ENCODE measurements at places on chromosomes 2 and 18. TPM values are rescaled to one million over a fixed set of nuclear protein-coding genes. Genes with fewer than 3 reads are reported as not detected.

GRCh38 chr2:143503280-143503679 lies 374.1 kb downstream of the ARHGAP15 start:
- no peak for DNase-seq

DNA sequence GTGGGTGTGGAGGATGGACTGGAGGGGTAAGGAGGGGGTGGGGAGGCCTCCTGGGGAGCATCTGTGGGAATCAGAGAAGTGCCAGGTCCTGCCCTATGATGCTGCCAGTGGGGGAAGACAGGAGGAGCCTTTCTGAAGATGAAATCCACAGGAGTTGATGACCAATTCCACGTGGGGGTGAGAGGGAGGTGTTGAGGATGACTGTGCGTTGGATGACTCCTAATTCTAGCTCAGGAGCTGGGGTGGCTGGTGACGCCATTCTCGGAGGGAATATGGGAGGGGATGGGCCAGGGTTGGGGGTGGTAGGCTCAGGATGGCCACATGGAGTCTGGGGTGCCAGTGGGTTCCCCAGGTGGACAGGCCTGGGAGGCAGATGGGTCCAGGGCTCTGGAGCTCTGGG lies 32.3 kb downstream of the EMX1 start:
- DNase-seq: no peak

DNA sequence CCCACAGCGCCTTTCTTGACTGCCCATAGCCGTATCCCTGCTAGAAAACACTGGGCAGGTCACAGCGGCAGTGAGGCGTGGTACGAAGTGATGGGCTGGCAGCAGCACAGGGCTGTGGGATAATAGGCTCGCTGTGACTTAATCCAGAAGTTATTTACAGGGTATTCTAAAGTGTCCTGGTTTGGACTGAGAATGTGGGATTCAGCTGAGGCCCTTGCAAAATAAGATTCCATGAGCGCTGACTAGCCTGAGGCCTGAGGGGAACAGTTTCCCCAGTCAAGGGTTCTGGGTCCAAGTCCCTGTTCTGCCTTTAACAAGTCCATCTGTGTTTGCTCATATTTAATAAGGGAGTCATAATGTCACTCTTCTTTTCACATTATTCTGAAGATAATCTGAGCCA lies 34.6 kb downstream of the SETBP1 start:
- DNase-seq: no peak

DNA sequence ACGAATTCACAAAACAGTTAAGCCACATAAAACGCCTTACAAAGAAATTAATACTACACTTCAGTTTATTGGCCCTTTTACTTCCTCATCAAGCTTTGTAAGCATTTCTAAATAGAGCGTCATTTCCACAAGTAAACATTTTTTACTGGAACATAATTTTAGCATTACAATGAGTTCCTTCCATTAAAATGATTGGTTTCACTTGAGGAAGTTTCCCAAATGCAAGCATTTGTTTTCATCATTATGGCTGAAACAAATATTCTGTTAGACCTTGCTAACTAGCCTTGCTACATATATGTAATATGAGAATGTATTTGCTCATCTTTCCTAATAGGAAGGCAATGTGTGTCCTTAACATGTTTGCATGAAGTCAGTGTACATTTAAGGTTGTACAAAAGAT lies 579.1 kb downstream of the IRS1 start:
- DNase-seq: no peak

DNA sequence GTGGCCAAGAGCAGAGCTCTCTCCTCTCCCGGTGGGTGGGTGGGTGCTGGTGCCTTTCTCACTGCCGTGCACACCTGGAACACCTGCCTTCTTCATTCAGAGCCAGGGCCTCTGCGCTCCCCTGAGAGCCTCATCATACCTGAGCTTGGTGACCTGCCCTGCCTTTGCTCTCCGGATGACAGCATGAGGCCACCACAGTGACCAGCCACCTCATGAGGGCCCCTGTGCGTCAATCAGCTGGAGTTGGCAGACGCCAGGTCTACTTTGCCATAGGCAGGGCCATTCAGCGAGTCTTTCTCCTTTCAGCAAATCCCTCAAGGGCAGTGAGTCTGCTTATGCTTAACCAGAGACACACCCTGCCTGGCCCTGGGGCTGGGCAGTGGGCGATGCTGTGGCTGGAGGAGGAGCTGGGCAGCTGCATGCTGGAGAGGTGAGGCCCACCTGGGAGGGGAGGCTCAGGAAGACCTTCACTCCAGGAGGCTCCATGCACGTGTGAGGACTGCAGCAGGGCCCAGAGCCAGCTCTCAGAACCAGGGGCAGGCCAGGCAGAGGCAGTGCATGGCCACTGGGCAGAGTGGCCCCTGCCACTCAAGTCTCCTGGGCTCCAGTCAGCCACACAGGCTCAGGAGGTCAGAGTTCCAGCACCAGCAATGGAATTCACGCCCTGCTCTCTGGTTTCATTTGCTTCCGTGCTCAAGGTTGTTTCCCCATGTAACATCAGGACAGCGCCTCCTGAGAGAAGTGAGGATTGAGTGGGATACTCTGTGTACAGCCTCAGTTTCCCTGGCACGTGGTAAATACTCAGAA lies 417.5 kb upstream of the MYT1L start:
- DNase-seq: no peak

DNA sequence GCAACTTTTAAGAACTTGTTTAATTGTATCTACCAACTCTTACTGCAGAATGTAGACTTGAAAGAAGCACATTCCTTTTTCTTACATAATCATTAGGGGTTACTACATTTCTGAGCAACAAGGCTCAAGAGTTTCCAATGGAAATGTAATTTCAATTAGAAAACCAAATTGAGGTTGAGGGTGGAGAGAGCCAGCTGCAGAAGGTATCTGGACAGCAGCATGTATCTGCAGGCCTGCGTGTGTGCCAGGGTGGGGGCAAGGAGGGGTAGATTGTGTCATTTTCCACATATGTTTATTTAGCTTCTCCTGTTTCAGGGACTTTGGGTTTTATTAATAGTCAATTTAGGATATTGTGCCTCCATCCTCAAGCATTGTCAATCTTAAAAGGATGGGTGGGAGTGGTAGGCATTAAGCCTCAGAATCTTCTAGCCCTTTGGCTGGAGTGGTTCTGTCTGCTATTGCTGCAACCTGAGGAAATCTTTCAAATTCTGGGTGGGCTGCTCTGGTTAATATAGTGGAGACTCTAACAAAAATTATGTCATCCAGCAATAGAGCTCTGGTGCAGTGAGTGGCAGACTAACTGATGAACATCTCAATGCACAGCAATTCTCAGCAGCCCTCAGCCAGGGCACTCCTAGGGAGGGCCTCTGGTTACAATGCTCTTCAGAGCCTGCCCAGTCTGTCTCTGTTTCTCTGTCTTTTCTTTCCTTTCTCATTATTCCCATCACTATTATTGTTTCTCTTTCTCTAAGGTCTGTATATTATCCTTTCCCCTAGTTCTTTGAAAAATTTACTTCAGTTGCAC lies 151.4 kb downstream of the RPIA start:
- DNase-seq: no peak

C2orf78 gene
- total RNA-seq: not detected

CNDP1 gene
- total RNA-seq: 0.20 TPM

VWA3B gene
- total RNA-seq: not detected

RGPD3 gene
- total RNA-seq: 0.37 TPM
